ENCODE measurements at places on chromosomes 6 and 20. TPM values are rescaled to one million over a fixed set of nuclear protein-coding genes. Genes with fewer than 3 reads are reported as not detected.

The PKIG gene
- total RNA-seq = 172 TPM

The FAM162B gene
- 0.16 TPM for total RNA-seq

The CST1 gene
- not detected for total RNA-seq

The MAP7 gene
- 0.63 TPM for total RNA-seq

The ZSCAN16 gene
- 11.0 TPM for total RNA-seq

The FILIP1 gene
- total RNA-seq = 10.8 TPM

The GPSM3 gene
- total RNA-seq = 3.2 TPM

The IRAK1BP1 gene
- 3.8 TPM for total RNA-seq

The TBX18 gene
- 31.0 TPM for total RNA-seq

The POM121L2 gene
- total RNA-seq = not detected

The SEMG1 gene
- total RNA-seq = not detected

The STMND1 gene
- not detected for total RNA-seq

The LAMA5 gene
- total RNA-seq = 72.9 TPM

The RIMS1 gene
- 37.8 TPM for total RNA-seq

The CYP24A1 gene
- total RNA-seq = not detected

The WFDC2 gene
- total RNA-seq = not detected

The FAM209B gene
- not detected for total RNA-seq

The MYCT1 gene
- 82.4 TPM for total RNA-seq

The MROH8 gene
- 0.25 TPM for total RNA-seq

The DOK5 gene
- total RNA-seq = 0.16 TPM

The EMILIN3 gene
- total RNA-seq = 0.06 TPM

The UBR2 gene
- total RNA-seq = 35.7 TPM

The SLC17A3 gene
- not detected for total RNA-seq

The CNR1 gene
- total RNA-seq = 0.19 TPM

The ARMC12 gene
- 0.50 TPM for total RNA-seq

The OGFRL1 gene
- total RNA-seq = 32.9 TPM

The DEF6 gene
- 0.32 TPM for total RNA-seq

The TGM2 gene
- total RNA-seq = 265 TPM

The BEND6 gene
- total RNA-seq = 0.19 TPM

The OR2J3 gene
- total RNA-seq = not detected

The PNLDC1 gene
- 1.3 TPM for total RNA-seq

The TSBP1 gene
- not detected for total RNA-seq

The BPIFB6 gene
- not detected for total RNA-seq

The HTR1E gene
- not detected for total RNA-seq

The FAM217A gene
- total RNA-seq = not detected
